ENCODE measurements at places on chromosomes 16 and 17. TPM values are rescaled to one million over a fixed set of nuclear protein-coding genes. Genes with fewer than 3 reads are reported as not detected.

GRCh38 chr17:20611309-20611708 lies 31.8 kb downstream of the CDRT15L2 start:
- DNase-seq: no peak

The KRTAP1-5 gene
- 2.5 TPM for total RNA-seq

GRCh38 chr17:20200016-20200795 lies 191.0 kb downstream of the SPECC1 start:
- no peak for DNase-seq

DNA sequence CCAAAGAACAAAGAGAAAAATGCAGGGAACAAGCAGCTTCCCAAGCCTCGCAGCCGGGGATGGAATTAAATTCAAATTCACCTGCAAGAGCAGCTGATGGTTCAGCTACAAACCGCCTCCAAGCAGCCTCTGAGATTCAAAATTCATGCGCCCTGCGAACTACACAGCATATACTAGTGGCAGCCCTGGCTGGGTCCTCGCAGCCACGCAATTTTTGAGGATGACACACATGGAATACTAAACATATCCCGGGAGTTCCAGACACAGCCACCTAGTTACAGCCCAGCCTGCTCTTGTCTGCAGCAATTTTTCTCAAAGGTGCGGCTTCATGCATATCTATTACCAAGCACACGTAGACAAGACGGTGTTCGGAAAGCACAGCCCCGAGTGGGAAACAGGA lies 35.9 kb upstream of the KIFC3 start:
- DNase-seq: no peak

DNA sequence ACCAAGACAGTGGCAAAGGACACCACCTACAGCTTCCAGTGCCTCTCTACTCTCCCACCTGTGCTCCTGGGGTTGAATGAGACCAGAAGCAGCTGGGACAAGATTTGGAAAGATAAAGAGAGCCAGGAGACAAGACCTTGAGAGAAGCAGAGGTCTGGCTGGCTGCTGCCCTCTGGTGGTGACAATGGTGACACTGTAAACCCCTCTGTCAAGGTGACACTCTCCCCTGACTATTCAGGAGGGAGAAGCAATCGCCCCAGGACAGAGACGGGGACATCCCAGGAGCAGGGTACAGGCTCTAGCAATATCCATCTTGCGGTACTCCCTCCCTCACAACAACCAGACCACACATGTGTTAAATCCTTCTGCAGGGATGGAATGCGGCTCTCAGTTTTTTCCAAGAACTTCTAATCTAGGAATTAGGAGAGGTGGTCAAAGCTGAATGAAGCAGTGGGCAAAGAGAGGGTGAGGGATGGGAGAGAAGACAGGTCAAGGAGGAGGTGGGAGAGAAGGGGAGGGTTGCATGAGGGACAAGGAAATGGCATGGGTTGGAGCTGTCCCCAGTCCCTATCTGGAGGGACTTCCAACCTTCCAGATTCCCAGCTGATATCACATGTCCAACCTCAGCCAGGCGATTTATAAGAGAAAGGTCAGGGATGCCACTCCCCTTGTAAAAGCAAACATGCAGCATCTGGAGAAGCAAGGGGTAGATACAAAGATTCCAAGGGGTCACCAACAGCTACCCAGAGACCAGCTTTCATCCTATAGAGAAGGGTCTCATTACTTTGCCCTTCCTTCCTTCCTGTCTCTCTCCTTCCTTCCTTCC lies 2.9 kb downstream of the PHOSPHO1 start:
- peak; percentile 57 for DNase-seq

DNA sequence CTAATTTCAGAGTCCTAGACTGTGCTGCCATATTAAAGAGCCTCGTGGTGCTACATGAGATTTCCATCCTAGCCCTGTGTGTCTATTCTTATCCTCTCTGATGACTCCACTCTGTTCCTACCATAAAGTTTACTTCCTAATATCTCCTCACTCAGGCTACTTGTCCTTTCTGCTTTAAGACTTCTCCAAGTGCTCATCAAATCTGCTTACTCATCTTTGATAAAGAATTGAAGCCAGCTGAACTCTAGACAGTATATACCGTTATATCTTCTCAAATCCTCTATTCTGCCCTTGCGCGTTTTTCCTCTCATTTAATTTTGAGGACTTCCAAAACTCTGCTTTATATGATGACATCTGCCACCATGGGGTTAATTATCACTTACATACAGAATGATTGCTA lies 539.5 kb downstream of the HAPSTR1 start:
- no peak for DNase-seq

- DNase-seq: no peak
These were observed 27.0 kb upstream of the NF1 start for GRCh38 chr17:31067691-31068184.

DNA sequence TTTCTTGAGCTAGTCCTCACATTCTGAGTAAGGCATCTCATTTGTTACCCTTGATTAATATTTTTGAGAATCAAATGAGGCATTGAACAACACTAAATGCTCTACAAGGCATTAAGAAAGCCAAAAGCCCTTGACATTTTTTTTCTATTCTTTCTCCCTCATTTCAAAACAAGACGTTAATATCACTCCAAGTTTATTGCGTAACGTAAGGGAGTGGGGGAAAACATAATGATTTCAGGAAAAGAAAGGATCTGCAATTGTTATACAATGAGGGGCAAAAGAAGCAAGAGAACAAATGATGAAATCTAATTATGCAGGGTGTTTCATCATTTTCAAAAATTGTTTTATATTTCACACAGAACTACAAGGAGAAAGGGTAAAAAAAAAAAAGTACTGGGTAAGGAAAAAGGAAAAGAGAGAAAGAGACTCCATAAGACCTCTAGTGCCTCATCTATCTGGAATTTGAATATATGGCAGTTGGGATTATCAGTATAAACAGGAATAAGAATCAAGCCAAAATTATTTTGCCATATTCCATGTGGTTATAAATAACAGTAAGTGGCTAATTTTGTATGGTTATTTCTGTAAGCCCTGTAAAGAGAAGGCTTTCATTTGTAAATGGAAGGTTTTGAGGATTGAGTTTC lies 163.0 kb downstream of the ABCA8 start:
- no peak for DNase-seq

DNA sequence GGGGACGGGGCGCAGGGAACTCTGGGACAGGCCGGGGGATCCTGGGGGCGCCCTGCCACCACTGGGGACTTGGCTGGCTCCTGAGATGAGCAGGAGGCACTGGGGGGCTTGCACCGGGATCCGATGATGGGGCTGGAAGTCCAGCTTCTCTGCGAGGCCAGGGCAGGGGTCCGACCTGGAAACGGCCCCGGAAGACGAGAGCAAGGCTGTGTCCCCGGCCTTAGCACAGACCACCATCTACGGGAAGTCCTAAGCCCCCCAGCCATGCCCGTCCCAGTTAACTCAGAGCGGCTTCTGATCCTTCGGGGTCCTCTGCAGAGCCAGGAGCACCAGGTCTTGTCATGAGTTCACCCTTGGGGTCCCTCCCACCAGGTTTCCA lies 573 bp downstream of the CDT1 start:
- no peak for DNase-seq

DNA sequence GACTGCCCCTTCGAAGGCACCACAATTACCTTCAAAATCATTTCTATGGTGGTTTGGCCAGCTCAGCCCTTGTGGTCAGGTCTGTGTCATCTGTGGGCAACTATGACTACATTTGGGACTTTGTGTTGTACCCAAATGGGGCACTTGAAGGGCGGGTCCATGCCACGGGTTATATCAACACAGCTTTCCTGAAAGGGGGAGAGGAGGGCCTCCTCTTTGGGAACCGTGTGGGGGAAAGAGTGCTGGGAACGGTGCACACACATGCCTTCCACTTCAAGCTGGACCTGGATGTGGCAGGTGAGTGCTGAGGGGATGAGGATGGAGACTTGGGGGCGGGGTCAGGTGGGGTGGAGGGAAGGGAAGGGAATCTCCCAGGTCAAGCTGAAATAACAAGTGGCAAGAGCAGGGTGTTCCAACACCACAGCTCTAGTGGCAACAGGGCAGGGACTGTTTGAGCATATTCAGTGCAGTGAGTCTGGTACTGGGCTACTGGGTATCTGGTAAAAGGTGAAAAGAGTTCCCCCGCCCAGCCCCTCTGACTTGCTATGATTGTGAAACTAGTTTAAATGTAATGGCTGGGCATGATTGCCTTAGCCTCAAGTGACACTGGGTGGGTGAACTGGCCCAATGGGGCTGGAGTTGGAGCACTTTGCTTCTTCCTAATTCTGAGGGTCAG lies 1.7 kb downstream of the AOC2 start:
- DNase-seq: no peak

The TPSAB1 gene
- not detected for total RNA-seq

GRCh38 chr17:13931111-13931526 lies 138.2 kb upstream of the COX10 start:
- no peak for DNase-seq

DNA sequence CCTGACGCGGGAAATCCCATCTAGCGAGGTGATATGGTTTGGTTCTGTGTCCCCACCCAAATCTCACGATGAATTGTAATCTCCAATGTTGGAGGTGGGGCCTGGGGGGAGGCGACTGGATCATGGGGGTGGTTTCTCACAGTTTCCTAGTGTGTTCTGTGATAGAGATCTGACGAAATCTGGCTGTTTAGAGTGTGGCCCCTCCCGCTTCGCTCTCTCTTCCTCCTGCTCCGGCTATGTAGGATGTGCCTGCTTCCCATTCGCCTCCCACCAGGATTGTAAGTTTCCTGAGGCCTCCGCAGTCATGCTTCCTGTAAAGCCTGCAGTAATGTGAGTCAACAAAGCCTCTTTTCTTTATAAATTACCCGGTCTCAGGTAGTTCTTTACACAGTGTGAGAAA lies 31.6 kb downstream of the IFT140 start:
- DNase-seq: no peak

DNA sequence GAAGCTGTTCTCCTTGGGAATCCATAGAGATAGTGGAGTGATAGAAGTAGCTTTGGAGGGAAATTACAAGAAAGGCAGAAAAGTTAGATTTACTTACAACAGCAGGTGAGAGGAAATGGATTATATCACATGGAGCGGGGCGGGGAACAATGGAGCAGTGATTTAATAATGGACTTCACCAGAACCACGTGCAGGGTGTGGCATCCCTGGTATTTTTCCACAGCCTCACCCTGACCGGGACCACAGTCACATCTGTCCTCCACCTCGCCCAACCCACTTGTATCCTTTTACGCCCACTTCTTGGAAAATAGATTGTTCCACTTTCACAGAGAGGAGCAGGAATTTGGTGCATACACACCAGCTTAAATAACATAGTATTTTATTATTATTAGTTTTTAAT lies 15.9 kb upstream of the CYB5B start:
- DNase-seq: no peak

DNA sequence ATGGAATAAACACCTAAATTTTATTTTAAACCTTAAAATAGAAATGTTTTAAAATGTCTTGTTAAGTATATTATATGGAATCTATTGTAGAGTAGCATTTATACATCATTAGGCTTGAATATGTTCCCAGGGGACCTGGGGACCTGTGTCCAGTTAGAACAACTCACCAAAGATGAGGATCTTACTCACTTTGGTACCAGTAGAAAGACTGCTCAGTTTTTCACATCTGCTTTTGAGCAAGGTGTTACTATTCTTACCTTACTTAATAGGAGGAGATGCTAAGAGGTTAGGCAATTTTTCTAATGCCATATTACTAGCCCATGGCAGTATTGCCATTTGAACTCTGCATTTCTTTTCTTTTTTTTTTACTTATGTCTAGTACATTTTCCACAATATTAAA lies 14.7 kb downstream of the STXBP4 start:
- no peak for DNase-seq

- DNase-seq: no peak
These were observed 155.2 kb downstream of the ABCC12 start for GRCh38 chr16:48000622-48001021.

GRCh38 chr16:25109643-25110042 lies 1.9 kb upstream of the LCMT1 start:
- DNase-seq: peak; percentile 88

- DNase-seq: peak; percentile 95
These were observed 13.7 kb downstream of the HIC1 start for GRCh38 chr17:2068519-2069051.

- no peak for DNase-seq
These were observed 56.0 kb upstream of the SMURF2 start for GRCh38 chr17:64718058-64718457.

DNA sequence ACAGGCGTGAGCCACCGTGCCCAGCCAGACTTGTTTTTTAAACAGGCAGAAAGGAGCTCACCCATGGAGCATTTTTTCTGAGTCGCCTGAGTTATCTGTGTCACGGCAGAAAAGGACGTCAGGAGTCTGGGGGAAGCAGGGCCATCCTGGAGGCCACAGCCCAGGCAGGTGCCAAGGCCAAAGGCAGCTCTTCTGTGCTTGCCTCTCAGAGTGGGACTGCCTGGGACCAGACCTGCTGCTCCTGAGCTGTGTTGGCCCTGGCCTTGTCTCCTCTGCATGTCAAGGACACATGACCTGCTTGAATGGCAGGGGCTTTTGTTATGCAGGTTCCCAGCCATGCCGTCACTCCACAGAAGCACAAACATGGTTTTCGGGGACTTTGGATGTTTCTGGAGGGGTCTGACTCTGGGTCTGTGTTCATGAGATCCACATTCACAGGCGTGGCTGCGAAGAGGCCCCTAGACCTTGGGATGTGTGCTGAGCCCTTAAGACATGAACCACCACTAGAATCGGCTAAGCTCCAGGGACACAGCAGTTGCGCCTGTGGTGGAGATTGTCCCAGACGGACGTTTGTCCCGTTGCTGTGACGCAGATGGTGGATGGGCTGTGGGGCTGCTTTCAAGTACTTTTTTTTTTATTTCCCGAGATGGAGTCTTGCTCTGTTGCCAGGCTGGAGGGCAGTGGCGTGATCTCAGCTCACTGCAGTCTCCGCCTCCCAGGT lies 33.8 kb downstream of the FOXK2 start:
- DNase-seq: no peak

GRCh38 chr17:80212962-80213642 lies 7.0 kb downstream of the SGSH start:
- DNase-seq: no peak

GRCh38 chr17:68310152-68310551 lies 18.9 kb downstream of the ARSG start:
- DNase-seq: no peak

DNA sequence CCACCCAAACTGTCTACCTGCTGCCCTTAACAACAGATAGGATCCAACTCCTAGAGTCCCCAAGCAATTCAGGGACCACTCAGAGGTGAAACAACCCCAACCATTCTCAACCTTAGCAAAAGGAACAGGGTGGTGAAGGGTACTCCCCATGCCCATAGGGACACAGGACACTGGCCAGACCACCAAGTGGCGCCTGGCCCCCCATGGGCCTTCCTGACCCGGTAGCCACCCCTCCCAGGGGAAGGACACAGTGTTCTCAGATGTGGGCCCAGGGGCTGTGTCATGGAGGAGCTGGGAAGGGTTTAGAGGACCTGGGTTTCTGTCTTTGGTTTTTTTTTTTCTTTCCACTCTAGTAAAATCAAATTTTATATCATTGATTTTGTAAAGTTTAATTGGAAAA lies 9.7 kb upstream of the SLC25A39 start:
- DNase-seq: no peak

- DNase-seq: no peak
These were observed 226.8 kb downstream of the ENGASE start for GRCh38 chr17:79301469-79301868.

GRCh38 chr16:57167953-57168352 lies 17.9 kb downstream of the PSME3IP1 start:
- no peak for DNase-seq

All from SJSA1 (cell line).